Aorta (tissue), 5 donors: ENCODE measurements at places on chromosomes 7 and 10. TPM values are rescaled to one million over a fixed set of nuclear protein-coding genes. Genes with fewer than 3 reads are reported as not detected.

DNA sequence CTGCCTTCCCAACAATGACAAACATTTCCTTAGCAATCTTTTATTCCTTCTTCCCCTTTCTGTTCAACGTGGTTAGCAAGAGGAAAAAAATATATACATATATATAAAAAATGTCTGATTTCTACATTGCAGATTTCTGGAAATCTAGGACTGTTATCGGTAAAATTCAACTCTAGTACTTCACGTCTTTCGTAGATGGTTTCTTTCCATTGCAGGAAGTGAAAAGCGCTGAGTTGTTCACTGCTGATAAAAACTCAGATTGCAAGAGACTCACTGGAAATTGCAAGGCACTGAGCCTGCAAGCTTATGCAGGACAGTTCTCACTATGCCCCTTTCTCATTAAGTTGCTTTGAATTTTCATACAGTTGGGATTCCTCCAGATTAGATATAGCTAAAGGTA lies 23.9 kb downstream of the KIN start:
- no peak for DNase-seq

DNA sequence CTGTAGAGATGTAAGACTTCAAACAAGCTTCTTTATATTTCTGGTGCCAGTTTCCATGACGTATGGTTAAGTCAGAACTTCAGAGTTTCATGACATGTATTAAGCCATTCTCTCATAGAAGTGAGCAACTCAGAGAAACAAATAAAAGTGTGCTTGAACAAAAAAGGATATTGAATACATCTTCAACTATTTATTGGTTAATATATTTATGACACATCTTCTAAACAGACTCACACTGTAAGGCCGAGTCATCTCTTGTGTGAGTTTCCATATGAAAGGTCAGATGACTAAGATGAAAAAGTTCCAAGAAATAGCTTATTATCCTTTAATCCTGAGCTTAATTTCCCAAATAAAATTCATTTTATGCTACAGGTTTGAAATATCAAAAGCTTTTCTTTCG lies 105.5 kb upstream of the CSTF2T start:
- DNase-seq: no peak

DNA sequence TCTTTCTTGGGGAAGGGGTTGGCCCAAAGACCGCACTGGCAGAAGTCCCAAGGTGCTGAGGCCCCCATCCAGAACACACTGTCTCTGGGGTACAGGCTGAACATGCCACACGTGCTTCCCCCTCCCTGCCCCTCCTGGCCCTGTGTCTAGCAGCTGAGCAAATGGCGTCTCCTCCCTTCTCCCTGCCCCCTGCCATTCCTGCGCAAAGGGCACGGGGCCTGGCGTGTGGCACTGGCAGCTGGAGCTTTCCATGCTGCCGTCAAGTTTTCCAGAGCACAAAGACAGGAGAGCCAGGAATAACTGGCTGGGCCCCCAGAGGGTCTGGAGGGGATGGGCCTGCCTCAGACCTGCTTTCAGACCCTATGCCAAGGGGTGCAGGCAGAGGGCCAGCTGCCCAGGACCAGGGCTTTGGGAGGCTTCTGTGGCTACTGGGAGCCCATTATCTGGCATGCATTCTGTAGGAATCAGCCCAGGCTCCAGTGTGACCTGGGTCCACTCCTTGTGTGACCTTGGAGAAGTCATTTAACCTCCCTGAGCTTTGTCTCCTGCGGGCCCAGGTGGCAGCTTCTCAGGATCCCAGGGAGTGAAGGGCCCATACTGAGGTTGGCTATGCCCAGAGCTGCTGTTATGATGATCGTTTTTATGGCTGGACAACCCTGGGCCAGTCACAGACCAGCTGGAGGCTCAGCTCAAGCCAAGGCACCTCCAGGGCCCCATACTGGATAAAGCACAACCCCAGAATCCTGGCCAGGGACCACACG lies 710 bp upstream of the LDB3 start:
- DNase-seq: peak; percentile 86

DNA sequence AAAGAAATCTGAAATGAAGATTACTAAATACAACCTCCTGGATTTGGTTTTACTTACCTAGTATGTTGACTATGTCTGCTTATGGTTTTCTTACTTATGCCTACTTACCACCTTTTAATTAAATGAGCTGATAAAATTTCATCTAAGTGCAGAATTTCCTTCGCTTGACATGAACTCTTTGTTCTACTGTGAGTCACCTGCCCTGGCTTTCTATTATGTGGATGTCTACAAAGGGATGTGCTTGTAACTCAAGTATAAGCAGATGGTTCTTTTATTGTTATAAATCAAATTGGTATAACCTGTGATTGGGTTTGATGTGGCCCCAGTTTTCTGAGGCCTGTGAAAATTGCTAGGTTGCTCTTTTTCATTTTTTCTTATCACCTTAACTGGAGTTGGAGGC lies 389.1 kb upstream of the ANKRD30A start:
- no peak for DNase-seq

DNA sequence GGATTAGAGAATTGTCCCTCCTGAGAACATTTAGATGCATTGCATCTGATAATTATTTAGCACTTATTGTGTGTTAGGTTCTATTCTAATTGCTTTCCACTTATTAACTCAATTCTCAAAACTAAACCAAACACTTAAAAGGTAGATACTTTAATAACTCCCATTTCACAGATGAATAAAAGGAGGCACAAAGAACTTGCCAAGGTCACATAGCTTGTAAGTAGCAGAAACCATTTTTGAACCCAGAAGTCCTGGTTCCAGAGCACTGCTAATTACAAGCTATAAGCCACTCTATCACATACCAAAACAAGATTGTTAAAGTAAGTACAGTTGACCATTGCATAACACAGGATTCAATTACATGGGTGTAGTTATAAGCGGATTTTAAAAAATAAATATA lies 164.9 kb downstream of the CPED1 start:
- no peak for DNase-seq

DNA sequence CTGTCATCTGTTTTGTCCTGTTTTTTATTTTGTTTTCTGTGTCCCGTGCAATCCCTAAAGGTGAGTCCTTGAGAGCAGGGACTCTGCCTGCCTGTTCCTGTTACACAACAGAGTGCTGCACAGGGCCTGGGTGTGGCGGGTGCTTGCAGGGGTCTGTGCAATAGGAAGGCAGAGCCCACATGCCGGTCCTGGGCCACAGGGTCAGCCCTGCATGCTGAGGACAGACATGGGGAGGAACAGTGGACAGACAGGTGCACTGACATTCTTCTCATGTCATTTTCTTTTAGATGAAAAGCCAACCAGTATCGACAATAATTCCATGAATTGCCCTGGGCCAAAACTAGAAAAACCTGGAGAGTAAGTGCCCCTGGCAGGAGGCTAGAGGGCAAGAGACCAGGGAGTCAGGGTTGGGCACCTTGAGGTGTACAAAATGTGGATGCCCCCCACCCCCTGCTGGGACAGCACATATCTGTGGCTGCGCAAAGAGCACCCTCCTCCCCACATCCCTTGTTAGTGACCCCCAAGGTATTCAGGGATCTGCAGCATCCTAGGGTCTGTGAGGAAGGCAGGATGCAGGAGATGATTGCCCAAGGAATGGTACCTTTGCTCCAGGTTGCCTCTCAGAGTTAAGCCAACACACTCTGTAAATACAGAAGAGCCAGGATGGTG lies 19.9 kb downstream of the ANTXRL start:
- peak; percentile 55 for DNase-seq

DNA sequence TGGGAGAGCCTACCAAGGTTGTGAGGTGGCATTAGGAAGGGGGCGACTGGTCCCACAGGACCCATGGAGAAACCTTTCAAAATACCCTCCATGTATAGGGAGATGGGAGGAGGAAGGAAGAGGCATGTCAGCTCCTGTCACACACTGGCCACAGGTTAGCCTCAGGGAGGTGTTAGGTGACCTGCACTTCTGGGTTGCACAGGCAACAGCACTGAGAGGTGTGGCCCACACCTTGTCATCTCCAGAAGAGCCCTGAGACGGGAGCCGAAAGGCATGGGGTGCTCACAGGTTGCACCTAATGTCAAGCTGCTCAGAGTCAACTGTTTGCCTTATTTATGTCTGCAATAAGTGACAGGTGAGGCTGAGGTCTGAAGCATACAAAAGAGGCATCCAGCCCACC lies 14.6 kb upstream of the USP6NL start:
- DNase-seq: no peak

DNA sequence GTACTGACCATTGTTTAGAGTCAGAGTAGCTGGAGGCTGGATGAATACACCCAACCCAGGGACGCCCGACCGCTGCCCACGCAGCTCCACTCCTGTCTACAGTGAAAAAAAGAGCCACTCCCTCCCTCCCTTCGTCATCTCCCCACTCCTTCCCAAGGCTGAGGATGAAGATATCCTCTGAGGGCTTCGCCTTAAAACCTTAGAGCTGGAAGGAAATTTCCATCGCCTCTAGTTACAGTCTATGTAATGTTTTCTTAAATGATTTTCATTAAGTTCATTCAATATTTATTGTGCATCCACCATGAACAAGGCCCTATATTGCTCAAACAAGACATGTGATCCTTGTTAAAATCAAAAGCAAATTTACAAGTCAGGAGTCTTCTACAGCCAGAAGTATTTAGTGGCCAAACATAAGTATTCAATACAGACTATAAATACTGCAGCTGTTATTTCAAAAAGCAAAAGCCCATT lies 11.3 kb upstream of the SLIT1 start:
- peak; percentile 16 for DNase-seq

ITGA8 gene
- 885 TPM for total RNA-seq

POLR2J2 gene
- 22.1 TPM for total RNA-seq

OR6V1 gene
- not detected for total RNA-seq

CCL24 gene
- total RNA-seq: 2.4 TPM

LIPJ gene
- 0.87 TPM for total RNA-seq
